ENCODE measurements at places on chromosomes 16 and 17.
A peak's percentile ranks its signal among the peaks of the same experiment; 100 is the strongest.

DNA sequence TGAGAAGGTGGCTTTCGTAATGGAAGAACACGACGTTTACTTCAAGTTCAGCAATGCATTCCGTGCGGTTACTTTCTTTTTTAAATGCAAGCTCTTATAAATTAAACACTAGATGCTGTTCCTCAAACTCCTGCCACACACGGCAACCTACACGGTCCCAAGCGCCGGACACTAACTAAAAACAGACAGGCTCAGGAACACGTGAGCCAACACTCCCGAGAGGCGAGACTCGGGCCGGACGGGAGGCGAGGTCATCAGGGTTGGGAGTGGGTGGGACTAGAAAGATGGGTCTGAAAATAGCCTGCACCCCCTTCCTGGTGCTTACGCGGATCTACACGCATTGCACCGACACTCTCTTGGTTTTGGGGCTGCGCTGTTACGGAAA lies 6.4 kb downstream of the CLCN7 start:
- no peak for DNase-seq

- no peak for DNase-seq
Observed at GRCh38 chr16:54930005-54930868, at the start of gene IRX5. IRX5 (plus strand) TSS chr16:54930865; CDS start chr16:54931199, 334 bp downstream.

DNA sequence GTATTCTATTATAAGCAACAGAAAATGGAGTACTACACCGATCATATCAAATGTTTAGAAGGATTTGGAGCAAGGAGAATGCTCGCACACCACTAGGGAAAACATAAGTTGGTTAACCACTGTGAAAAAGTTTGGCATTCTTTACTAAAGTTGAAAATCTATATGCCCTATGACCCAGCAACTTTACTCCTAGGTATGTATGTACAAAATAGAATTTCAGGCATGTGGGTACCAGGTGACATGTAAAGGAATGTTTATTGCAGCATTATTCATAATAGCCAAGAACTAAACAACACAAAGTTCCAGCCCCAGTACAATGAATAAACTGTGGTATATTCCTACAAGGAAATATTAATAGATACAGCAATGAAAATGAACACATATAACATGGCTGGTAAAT lies 5.8 kb upstream of the HBZ start:
- DNase-seq = no peak

GRCh38 chr17:75616521-75617122 lies 16.6 kb upstream of the SMIM5 start:
- DNase-seq = no peak

DNA sequence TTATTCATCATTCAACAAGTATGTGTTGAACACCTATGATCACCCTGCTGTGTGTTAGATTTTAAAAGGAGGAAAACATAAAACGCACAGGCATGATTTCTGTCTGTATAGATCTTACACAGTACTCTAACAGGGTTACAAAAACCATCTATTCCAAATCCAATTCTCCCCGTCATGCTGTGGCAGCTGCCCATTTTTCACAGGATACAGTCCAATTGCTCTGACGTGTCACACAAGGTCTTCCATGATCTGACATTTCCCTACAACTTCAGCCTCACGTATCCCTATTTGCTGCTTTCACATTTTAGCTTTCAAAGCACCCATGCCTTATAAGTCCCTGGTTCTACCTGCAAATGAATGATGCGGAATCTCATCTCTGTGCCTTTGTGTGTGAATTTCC lies 67.0 kb upstream of the CNTNAP4 start:
- DNase-seq = no peak

GRCh38 chr16:82042144-82042543 lies 7.1 kb downstream of the HSD17B2 start:
- no peak for DNase-seq

- DNase-seq = no peak
Observed at GRCh38 chr16:8548166-8548565, 42.1 kb downstream of the TMEM114 start.

- DNase-seq = no peak
Observed at GRCh38 chr17:32960815-32961214, 30.8 kb upstream of the SPACA3 start.

DNA sequence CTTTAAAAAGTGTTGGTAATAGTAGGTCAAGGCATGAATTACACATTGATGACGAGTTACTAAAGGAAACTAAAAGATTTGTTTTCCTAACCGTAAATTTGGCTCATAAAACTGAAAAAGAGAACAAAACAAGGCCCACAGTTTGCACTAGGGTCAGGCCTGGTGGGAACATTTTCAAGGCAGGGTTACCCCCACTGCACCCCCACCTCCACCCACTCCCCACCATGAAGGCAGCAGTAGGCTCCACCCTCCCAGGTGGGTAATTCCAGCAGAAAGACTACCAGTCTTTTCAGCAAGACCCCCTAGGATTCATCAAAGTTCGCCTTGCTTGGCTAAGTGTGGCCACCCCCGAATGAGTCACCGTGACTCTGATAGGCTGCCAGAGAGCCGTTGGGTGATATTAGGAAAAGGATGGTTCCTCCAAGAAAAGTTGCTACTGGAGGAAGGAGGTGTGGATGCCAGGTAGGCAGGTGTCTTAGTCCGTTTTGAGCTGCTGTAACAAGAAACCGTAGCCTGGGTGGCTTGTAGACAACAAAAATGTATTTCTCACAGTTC lies 8.6 kb downstream of the DNAAF1 start:
- DNase-seq = no peak

DNA sequence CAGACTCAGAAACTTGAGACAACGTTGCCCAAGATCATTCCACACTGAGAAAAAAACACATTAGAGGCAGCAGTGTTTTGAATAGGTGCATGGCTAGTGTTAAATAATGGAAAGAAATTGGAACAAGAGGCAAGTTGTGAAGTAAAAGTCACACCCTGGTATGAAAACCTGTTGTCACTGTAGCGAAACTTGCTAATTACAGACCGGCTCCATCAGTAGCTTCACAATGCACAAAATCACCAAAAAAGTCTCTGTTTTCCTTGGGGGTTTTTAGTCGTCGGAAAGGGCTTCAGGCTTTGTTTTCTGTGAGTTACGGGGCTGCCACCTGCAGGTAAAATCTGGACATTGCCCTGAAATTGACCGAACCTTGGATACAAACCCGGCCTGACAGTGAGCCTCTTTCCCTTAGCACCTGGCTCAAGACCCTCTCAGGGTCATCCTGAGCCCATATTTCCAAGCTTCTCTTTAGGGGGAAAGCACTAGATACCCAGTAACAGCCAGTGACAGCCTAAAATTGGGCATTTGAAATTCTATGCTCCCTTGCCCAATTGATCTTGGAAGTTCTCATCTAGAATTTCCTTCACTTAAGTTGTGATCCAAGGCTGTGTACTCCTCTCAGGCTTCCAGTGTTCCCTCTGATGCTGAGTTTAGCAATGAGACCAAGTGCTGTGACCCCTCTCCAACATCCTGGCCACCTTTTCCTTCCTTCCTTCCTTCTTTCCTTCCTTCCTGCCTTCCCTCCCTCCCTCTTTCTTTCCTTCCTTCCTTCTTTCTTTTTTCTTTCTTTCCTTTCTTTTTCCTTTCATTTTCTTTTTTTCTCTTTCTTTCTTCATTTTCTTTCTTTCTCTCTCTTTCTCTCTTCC lies 7.2 kb upstream of the GRB2 start:
- peak; percentile 62 for DNase-seq

DNA sequence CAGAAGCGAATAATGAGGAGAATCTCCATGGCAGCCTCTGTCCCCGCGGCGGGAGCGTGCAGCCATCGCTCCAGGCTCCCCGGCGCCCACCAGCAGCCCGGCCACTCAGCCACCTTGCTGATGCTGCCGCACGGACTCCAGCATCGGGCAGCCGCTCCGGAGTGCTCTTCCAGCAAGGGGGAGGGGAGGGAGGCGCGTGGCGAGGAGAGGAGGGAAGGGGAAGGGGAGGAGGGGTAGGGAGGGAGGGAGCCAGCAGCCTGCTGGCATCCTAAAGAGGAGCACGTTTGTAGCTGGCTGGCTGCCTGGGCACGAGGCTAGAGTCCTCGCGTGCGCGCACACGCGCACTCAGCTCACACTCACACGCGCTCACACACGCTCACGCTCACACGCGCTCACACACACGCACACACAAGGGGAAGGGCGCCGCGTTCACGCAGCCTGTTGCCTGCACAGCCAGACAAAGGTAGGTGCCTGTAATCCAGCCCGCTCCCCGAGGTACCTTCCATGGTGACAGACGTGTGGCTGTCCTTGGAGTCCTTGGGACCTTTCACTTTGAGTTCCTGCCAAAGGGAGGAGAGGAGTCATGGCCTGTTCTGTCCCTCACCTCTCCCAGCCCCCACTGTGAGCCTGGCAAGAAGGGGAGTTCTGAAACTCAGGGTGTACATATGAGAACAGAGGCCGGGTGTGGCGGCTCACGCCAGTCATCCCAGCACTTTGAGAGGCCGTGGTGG lies 82.1 kb downstream of the TIMM22 start:
- no peak for DNase-seq

- no peak for DNase-seq
Observed at GRCh38 chr16:48210747-48211146, 33.4 kb upstream of the LONP2 start.

DNA sequence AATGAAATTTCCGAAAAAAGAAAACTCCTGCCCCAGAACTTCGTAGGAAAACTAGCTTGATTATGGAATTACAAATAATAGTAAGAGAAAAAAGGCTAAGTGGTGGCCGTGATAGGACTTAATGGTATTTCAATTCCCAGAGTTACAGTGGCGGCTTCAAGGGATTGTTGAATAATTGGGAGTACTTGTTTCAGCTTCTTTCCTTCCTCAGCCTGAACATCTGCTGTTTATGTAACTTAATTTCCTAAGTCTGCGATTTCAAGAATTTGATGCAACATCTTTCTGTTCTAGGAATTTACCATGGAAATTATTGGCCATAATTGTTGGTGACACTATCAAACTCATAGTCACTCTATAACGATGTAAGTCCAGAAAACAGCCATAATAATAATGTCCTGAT lies 684 bp upstream of the APPBP2 start:
- DNase-seq = no peak

- no peak for DNase-seq
Observed at GRCh38 chr17:6107791-6108190, 37.6 kb downstream of the WSCD1 start.

- DNase-seq = no peak
Observed at GRCh38 chr17:40244255-40244654, 25.2 kb downstream of the WIPF2 start.

DNA sequence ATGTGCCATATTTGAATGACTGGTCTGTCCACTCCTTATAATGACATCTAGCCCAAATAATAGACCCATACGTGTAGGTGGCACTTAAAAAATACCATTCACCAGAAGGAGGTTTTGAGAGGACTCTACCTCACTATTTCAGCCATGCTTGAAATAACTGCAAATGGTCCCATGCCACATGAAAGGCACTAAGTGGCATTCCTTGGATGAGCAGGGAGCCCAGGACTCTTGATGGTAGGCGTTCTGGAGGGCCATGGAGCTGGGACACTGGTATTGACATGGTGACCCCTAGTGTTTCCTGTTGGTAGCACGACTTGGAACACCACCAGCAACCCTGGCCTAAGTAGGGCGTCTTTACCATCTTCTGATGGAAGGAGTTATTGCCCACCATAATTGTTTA lies 148.7 kb upstream of the ZFHX3 start:
- no peak for DNase-seq

- no peak for DNase-seq
Observed at GRCh38 chr17:75407655-75408352, 2.3 kb upstream of the GRB2 start.

DNA sequence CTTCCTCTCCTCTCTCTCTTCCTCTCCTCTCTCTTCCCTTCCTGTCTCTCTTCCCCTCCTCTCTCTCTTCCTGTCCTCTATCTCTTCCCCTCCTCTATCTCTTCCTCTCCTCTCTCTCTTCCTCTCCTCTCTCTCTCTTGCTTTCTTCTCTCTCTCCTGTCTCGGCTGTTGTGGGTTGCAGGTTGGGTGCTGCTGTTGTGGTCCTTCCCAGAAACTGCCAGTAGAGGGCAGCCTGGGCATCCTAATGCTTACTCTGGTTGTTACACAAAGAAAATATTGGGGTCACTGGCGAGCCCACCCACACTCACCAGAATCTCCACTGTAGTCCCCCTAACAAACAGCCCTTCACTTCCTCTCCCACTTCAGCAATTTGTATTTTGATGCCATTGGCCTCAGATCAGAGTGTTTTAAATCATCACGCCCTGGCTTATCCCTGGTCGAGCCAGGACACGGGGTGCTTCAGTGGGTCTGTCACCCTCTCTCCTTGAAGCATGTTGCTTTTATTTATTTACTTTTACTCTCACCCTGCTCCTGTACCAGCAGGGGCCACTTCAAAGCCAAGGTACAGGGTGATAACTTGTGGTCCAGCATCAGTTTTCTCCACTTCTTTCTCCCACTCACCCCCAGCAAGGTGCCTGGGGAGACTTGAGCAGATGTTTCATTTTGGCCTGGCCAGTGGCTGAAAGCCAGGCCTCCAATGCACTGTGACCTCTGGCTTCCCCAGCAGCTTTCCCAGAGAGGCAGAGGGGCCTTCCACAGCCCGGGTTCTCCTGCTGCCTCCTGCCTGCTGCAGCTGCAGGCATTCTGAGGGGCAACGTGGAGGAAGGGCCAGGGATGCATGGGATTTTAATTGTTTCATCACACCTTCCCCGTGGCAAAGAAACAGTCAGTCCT lies 4.7 kb upstream of the MMP15 start:
- peak; percentile 46 for DNase-seq

DNA sequence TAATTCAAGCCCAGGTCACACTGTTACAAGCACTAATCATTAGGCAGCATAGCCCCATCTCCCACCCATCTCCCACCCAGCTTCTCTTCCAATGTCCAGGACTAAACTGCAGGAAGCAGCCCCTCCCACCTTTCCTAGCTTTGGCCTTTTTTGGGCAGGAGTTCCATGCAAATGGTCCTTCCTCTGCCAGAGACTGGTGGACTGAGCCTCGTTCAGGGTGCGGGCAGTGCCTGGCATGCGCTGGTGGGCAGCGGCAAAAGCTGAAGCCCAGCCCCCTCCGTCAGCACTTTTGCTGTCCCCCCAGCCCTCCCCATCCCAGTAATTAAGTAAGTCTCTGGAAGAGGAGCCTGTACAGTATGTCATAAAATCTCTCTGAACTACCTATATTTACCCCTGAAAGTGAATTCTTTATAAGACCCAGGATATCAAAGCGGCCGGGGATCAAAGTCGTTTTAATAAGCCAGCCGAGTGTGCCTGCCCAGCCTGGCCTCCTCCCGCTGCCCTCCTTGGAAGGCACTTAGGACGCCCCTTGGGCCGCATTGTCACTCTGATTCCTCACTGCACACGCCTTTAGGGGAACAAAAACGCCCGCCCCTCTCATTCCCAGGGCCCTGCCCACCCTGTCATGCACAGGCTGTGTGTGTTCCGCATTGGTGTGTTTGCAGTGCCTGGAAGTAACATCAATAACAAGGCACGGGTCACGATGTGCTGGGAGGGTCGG lies 109.9 kb downstream of the IRX5 start:
- DNase-seq = no peak

GRCh38 chr17:40696651-40697072 lies 6.9 kb downstream of the KRT24 start:
- no peak for DNase-seq

DNA sequence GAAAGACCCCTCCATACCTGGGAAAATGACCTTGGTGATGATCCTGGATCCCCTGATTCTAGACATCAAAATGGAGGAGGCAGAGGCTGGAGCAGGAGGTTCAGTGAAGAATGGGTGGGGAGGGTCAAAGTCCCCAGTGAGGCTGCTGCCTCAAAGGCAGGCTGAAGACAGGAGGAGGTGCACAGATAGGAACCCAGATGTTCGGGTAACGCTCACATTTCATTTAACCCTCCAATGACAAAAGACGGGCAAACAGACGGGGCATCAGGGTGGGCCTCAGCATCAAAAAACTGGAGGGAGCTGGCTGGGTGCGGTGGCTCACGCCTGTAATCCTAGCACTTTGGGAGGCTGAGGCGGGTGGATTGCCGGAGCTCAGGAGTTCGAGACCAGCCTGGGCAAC lies at the start of gene ANKRD40CL:
TSS of gene ANKRD40CL (minus strand) at position 73 of the 400 bp plus-strand sequence. CDS start 605 bp downstream, outside the sequence.
- DNase-seq = no peak

GRCh38 chr16:83803811-83804210 lies 4.0 kb upstream of the HSBP1 start:
- no peak for DNase-seq
